Muscle of arm (tissue), 14 donors: ENCODE measurements at places on chromosomes 4 and X. TPM values are rescaled to one million over a fixed set of nuclear protein-coding genes. Genes with fewer than 3 reads are reported as not detected.

DNA sequence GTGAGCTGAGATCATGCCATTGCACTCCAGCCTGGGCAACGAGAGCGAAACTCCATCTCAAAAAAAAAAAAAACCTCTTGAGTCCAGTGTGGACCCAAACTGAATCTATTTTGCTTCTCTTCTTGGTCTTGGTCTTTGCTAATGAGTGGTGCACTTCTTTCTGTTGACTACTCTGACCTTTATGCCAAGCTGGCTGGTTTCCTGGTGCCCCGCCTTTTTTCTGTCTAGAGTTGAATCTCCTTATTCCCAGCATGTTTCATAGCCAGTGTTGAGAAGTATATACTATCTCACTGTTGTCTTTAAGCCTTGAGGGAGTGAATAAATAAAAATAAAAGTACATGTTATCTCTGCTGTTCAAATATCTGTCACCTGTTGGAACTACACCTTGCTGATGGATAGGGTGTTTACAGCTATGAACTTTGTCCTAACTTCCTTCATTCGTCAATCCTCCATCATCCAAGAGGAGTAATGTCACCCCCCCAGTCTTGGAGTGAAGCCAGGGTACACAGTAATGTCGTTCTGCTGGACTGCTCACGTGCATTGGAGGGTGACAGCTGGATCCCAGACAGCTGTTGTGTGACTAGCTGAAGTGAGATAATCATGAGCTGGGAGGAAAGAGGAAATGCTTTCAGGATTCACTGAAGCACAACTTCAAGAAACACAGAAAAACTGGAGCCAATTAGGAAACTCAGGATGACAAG is 99.3 kb upstream of the PRKG2 start:
- DNase-seq: peak; percentile 19

GRCh38 chrX:56462389-56462788 is 101.0 kb upstream of the UBQLN2 start:
- DNase-seq: no peak

- DNase-seq: no peak
Observed at GRCh38 chr4:3330707-3331106, 37.9 kb downstream of the RGS12 start.

Gene PPP2R2C
- not detected for polyA plus RNA-seq
